ENCODE measurements at places on chromosomes 16 and 17. TPM values are rescaled to one million over a fixed set of nuclear protein-coding genes. Genes with fewer than 3 reads are reported as not detected.

- peak; percentile 78 for DNase-seq
Observed at GRCh38 chr17:17205368-17206123, 587 bp downstream of the PLD6 start.

DNA sequence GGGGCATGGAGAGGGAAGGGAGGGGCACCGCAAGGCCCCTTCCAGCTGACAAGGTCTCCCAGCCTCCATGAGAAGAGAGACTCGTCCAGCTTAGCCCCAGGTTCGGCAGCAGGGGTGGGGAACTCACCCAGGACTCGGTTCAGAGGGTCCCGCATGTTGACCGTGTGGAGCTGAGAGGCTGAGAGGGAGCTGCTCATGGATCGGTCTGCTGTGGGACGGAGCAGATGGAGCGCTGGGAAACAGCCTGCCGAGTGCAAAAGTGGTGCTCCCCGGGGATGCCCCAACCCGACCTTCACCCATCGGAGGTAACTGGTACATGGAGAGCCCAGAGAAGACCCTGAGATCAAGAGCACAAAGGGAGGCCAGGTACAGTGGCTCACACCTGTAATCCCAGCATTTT is 4.9 kb downstream of the CSF3 start:
- no peak for DNase-seq

DNA sequence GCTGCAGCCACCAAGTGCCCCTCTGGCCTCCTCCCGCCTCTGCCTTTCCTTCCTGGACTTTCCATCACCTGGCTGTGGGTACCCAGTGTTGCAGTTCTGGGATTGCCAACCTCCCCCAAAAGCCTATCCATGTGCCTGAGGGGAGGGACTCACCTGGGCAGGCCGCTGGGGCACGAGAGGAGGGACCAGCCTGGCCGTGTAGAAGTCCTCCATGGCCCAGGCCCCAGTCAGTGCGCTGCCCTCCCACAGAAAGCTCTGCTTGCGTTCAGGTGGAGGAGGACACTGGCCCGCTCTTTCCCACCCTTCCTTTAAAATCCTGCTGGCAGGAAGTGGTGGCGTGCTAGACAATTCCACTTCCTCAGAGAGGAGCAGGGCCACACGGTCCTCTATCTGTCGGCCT is 14.2 kb downstream of the SLX4 start:
- no peak for DNase-seq

DNA sequence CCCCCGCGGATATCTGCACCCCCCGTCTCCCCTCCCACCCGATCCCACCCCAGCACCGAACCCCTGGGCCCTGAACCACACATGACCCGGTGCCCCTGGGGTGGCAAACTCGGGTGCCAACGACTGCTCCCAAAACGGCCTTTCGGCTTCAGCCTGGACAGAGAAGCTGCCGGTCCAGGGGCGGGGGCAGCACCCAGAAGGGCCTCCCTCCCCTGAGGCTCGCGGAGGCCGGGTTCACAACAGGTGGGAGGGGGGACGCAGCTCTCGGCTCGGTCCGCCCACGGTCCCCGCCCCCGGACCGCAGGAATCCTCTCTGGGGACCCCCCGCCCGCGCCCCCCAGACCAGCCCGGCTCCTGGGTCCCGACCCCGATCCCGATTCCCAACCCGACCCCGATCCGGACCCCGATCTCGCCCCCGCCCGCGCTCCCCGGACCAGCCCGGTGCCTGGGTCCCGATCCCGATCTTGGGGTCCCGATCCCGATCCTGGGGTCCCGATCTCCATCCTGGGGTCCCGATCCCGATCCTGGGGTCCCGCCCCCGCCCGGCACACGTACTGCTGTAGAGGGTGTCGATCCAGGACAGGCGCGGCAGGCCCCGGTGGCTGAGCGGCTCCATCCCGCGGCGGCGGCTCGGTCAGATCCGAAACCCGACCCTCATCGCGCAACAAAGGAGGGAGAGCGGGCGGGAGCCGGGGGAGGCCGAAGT is 516 bp downstream of the ABR start:
- DNase-seq: no peak

DNA sequence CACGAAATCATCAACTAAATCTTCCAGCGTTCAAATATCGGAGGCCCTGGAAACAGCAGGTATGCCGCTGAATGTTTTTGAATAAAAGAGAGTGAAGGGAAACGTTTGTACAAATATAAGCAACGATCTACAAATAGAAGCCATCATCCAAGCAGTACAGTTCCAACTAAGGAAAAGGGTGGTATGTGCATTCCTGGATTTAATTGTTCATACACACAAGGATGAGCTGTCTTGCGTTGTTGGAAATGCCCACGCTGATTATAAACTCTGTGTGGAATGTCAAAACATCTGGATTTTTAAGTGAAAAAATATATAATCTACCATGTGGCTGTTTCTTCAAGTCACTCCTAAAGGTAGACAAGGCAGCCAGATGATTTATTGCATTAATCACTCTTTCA is 191.8 kb upstream of the HSBP1 start:
- no peak for DNase-seq

DNA sequence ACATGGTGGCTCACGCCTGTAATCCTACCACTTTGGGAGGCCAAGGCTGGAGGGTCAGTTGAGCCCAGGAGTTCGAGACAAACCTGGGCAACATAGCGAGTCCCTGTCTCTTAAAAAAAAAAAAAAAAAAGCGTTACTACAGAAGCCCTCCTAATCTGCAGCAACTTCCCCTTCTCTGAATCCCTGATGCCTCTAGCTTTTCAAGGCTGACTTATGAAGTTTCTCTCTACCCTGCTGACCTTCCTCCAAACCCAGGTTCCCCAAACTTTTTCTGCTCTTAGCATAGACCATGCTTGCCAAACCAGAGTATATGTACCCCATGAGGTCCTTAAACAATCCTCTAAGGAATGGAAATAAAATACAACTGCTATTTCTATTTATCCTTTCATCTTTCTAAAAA is 16.4 kb downstream of the LYRM1 start:
- no peak for DNase-seq

Gene NAGS
- 6.4 TPM for total RNA-seq

Gene PRDM7
- not detected for total RNA-seq

GRCh38 chr17:50015146-50015545 is 20.1 kb upstream of the DLX3 start:
- no peak for DNase-seq

DNA sequence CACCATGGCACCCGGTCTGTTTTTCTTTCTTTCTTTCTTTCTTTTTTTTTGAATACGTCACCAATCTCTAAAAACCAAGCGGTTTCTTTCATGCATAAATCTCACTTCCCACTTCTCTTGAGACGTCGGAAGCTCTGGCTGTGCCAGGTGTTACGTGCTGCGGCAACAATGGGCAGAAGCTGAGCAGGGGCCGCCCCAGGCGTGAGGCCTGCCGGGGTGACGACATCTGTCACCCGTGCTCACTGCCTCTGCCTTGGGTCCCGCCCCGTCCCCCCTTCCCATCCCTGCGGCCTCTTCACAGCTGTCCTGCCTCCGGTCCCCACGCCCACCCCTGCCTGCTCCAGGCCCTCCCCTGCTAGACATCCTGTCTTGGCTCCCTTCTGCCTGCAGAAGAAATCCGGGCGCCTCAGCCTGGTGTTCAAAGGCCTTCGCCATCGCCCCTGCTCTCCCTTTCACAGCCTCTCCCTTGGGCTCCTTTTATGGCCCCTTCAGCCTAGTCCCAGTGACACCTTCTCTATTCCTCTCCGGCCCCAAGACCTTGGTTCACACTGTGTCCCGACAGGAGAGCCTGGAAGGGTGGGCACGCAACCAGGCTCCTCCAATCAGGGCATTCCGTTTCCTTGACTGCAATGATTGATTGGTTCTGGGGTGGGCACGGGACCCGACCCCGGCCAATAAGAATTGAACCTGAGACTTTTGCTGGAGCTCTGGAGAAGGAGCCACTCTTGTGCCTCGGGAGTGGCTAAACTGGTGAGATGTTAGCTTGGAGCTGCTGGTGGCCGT is 4.8 kb downstream of the P2RX1 start:
- no peak for DNase-seq

- no peak for DNase-seq
Observed at GRCh38 chr17:39062846-39063680, 88.4 kb downstream of the PLXDC1 start.

DNA sequence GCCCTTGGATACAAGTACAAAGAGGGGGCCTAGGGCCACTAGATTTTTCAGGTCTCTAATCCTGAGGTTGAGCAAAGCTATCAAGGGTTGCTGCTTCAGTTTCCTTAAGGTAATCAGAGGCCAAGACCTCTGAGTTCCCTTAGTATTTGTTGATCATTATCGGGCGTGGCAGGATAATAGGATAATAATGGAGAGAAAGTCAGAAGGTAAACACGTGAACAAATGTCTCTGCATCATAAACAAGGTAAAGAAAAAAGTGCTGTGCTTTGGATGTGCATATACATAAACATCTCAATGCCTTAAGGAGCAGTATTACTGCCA is 41.5 kb upstream of the YPEL2 start:
- no peak for DNase-seq
